ENCODE measurements at places on chromosomes 5 and 9.
A peak's percentile ranks its signal among the peaks of the same experiment; 100 is the strongest.

GRCh38 chr5:144864118-144864517 lies 693.4 kb downstream of the KCTD16 start:
- DNase-seq = no peak

GRCh38 chr9:76490249-76490990 lies 31.4 kb downstream of the GCNT1 start:
- no peak for DNase-seq

DNA sequence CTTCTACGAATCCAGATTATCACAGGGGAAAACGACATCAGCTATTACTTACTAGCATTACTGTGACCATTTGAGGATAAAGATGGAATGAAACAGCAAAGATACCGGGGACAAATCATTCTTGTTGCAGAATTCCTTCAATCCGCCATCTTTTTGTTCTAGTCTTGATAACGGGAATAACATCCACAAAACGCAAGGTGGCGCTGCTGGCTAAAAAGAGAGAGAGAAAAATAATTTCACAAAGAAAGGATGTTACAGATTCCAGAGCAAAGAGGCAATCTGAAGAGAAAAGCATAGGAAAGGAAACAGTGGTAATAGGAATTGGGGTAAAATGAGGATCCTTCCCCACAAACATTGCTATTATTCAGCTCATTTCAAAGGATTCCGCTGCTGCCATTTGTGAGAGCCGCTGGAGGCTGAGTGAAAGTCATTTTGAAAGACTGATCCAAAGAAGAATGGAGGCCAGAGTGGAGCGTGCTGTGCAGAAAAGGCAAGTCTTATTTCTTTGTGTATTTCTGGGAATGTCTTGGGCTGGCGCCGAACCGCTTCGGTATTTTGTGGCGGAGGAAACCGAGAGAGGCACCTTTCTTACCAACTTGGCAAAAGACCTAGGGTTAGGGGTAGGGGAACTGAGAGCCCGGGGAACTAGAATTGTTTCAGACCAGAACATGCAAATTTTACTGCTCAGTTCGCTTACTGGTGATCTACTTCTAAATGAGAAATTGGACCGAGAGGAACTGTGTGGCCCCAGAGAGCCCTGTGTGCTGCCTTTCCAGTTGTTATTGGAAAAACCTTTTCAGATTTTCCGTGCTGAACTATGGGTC lies at the start of gene PCDHB7:
TSS of gene PCDHB7 (plus strand) at position 264 of the 824 bp plus-strand sequence. CDS start at position 456, 192 bp downstream.
- DNase-seq = peak; percentile 47

DNA sequence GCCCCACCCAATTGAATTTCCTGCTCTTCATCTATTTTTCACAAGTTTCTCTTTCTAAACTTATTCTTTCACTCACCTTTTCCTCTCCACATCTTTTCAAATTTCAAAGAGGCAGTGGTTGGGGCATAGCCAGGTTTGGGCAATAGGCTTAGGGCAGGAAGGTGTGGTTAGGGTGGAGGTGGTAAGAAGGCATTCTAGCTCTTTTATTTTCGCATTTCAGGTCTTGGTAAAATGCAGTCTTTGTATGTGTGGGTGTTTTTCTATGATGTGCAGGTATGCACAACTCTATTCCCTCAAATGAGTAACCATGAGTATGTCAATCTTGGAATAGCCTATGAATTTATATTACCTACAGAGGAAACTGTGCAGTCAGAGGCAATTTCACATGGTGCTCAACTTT lies 129.8 kb upstream of the IFNE start:
- no peak for DNase-seq

DNA sequence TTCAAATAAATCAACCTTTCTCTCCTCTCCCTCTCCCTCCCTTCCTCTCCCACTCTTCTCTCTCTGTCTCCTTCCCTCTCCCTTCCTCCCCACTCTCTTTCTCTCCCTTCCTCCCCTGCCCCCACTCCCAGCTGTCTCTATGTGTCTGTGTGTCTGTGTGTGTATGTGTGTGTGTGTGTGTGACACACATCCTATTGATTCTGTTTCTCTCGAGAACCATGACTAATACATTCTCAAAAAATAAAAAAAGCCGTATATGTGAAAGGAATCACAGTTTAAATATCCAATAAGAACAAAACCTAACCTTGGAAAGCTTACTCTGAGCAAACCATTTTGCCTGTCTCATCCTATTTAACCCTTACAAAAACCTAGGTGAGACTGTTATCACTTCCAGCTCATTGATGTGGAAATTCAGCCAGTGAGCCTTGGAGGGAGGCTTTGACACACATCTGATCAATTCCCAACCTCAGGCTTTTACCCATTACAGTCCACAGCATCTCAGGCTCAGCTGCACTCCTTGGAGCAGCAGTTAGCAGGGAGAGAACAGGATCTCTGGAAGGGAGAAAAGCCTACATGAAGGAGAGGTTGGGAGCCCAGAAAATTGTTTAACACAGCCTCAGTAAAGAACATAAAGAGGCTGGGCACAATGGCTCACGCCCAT lies 8.3 kb downstream of the HSD17B3 start:
- DNase-seq = peak; percentile 32

DNA sequence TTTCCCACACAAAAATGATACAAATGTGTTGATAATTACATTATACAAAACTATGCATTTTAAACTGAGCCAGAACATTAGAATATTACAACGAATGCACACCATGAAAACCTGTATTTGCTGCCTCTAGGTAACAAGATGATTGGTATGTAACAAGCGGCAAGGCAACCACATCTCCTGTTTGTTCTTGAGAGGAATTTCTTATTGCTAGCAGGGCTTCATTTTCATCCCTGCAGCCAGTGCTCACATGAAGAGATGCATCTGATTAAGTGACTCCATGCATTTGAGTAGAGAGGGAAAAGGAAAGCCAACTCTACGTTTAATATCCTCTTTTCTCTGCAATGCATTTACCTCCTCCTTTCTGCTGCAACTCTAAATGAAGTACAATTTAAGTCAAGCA lies 36.6 kb downstream of the FRMD3 start:
- DNase-seq = no peak

Measured in pons (tissue), 1 donor.